ENCODE measurements at places on chromosomes 6 and 20. TPM values are rescaled to one million over a fixed set of nuclear protein-coding genes. Genes with fewer than 3 reads are reported as not detected.
A peak's percentile ranks its signal among the peaks of the same experiment; 100 is the strongest.

DNA sequence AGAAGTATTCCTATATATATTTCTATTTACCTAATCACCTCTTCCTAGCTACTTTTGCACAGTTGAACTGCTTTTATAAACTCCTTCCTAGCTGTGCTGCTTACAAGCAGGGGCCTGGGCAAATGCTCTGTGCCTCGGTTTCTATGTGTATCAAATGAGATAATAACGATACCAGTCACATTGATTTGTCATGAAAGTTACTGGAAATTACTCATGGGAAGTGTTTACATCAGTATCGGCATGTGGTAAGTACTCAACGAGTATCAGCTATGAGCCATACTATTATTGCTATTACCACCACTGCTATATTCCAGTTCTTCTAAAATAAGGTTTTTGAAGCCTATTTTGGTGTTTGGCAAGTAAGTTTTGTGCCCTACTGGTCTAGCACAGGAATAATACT, 4.9 kb downstream of the LAMA4 start:
- DNase-seq, result no peak
- no peaks in the 10 kb centered on the region for H3K27me3 ChIP-seq
- H3K4me1 ChIP-seq, result peaks cover 15% of the 10 kb centered on the region
- no peaks in the 10 kb centered on the region for H3K36me3 ChIP-seq
- H3K27ac ChIP-seq, result no peak overlapping the region
- no peak overlapping the region for H3K4me3 ChIP-seq

VGLL2 gene
- total RNA-seq, result not detected

GRCh38 chr6:19757036-19757435, 80.1 kb upstream of the ID4 start:
- no peaks in the 10 kb centered on the region for H3K36me3 ChIP-seq
- DNase-seq, result no peak
- no peak overlapping the region for H3K4me3 ChIP-seq
- H3K27me3 ChIP-seq, result no peaks in the 10 kb centered on the region
- H3K27ac ChIP-seq, result no peak overlapping the region
- no peaks in the 10 kb centered on the region for H3K4me1 ChIP-seq

- no peak overlapping the region for H3K4me3 ChIP-seq
- H3K4me1 ChIP-seq, result no peaks in the 10 kb centered on the region
- no peaks in the 10 kb centered on the region for H3K27me3 ChIP-seq
- H3K36me3 ChIP-seq, result no peaks in the 10 kb centered on the region
- no peak for DNase-seq
- H3K27ac ChIP-seq, result no peak overlapping the region
Observed at GRCh38 chr6:98498866-98499265, 335.5 kb upstream of the POU3F2 start.

- DNase-seq, result peak; percentile 19
- no peaks in the 10 kb centered on the region for H3K27me3 ChIP-seq
- no peaks in the 10 kb centered on the region for H3K36me3 ChIP-seq
- H3K4me3 ChIP-seq, result peak overlapping the region; percentile 85
Observed at GRCh38 chr6:11538052-11538818, 686 bp downstream of the TMEM170B start.

HLA-G gene
- not detected for total RNA-seq

CHMP4B gene
- total RNA-seq, result 96.7 TPM

DNA sequence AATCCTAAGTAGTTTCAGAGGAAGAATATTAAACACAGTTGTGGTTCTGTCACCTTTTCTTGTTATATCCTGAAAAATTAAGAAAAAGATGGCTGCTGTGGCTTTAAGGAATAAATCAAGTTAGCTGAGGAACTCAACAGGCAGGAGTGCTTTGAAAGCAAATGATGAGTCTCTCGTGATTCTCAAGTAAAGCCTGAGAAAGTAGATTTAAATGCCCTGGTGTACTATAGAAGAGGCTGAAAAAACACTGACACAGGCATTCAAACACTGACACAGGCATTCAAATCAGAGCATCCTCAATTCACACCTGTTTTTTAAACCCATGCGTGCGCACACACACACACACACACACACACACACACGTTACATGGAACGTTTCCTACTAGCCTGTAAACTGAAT, 218.6 kb downstream of the OGFRL1 start:
- no peak overlapping the region for H3K27ac ChIP-seq
- H3K4me3 ChIP-seq, result no peak overlapping the region
- no peaks in the 10 kb centered on the region for H3K36me3 ChIP-seq
- H3K4me1 ChIP-seq, result no peaks in the 10 kb centered on the region
- no peak for DNase-seq
